ENCODE measurements at places on chromosomes 1 and 21.

GRCh38 chr1:33349081-33349759 lies 28.3 kb upstream of the A3GALT2 start:
- DNase-seq, result no peak

GRCh38 chr1:109113590-109114341 lies at the start of gene ELAPOR1:
Gene ELAPOR1 (plus strand): TSS chr1:109114115. CDS start chr1:109114184, 69 bp downstream.
- no peak for DNase-seq

GRCh38 chr1:58994664-58995063 lies 210.8 kb upstream of the JUN start:
- no peak for DNase-seq

GRCh38 chr1:52665006-52665941 lies 32.3 kb downstream of the SHISAL2A start:
- DNase-seq, result no peak

DNA sequence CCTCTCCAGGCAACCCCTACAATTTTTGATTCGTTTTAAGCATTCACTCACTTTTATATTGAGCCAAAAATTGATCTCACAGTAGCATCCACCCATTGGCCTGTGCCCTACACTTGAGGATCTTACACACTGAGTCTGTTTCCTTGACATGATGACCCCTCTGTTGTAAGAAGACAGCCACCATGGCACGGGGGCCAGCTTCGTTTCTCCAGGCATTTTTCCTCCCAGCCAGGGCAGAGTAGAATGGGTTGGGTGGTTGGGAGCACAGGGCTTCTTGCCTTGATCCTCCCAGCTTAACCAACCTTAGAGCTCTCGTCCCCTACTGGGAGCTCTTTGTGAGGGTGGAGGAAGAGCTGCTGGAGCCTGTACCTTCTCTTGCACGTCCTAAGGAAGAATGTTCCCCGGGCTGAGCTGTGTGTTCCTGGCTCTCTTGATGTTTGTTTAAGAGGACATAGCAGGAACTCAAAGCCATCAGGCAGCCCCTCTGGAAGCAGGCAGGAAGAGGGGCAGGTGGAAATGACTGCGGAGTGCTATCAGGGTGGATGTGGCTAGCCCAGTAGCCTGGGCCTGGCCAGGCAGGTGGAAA lies 213.2 kb upstream of the TMEM51 start:
- no peak for DNase-seq

DNA sequence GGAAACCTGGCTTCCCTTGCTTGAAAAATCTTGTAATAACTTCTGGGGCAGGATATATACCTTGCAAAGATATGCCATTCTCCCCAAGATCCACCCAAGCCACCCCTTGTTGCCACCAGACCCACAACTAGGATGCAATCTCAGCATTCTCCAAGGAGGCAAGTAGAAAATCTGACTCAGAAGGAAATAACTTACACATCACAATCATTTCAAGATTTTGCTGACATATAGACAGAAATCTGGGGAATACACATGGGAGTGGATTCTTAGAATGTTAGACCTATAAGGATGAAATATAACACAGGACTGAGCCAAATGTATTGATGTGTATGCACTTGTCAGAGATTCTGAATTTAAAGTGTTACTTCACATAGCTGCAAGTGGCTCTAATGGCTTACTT lies 14.8 kb upstream of the ZDHHC18 start:
- DNase-seq, result no peak

DNA sequence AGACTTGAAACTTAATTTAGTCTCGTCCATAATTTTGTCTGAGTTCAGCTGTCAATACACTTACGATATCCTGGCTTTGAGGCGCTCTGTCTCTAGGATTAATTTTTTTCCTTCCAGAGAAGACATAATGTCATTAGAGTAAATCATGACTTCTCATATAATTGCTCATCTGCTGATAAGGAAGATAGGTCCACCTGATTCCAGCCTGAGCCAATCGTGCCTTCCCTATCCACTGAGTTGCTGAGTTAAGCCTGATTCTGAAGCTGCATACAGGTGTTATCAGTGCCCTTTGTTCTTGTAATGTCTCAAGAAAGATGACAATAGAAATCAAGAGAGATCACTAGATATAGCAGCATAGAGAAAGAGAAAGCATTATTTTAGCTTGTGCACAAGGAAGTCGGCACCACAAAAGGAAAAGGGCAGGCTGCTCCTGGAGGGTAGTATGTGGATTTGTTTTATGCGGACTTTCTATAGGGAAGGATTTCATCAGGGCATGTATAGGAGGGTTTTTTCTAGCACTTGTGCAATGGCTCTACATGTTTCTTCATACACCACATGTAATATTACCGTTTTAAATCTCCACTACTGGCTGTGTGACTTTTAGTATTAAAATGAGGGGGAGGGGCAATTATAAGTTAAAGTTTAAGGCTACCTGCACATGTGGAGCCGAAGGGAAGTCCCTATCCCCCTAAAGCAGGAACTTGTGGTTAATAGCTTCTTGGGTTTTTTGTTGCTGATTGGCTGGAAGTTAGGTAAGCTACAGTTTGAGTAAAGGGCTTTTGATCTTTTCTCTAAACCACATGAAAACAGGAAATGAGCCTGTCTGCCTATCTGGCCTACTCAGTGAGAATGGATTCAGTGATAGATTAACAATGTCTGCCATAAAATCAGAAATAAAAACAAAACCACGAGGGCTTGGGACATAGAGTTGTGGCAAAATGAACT lies 133.4 kb downstream of the PLPPR5 start:
- no peak for DNase-seq

DNA sequence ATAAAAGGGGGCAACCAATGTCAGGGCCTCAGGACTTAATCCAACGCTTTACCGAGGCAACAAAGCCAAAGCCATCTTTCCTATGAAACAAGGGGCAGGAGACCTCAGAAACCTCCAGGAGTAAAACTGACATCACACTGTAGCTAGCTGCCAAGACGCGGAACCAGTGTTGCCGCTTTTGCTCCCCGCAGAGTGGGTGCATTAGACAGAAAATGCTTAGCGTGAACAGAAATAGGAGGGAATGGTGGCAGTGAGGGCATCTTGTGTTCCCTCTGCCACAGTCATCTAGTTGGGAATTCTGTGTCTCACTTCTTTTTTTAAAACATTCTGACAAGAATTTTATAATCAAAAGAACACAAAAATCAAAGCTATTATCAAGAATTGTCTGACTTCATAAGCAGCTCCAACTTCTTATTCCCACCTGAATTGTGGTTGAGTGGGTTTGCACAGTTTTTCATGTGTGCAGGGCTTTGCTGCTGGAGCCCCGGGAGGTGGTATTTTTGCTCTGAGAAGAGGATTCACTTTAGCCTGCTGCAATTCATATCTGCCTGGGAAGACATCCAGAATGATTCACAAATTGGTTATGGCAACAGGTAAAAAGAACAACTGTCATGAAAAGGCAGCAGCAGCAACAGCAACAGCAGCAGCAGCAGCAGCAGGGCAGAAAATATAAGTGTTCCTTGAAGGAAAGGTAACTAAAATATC lies 82.2 kb upstream of the DIRAS3 start:
- no peak for DNase-seq

- DNase-seq, result peak; percentile 7
Measured at GRCh38 chr1:199490769-199491527, 536.6 kb upstream of the NR5A2 start.

GRCh38 chr1:173213665-173214064 lies 6.5 kb upstream of the TNFSF4 start:
- DNase-seq, result no peak

DNA sequence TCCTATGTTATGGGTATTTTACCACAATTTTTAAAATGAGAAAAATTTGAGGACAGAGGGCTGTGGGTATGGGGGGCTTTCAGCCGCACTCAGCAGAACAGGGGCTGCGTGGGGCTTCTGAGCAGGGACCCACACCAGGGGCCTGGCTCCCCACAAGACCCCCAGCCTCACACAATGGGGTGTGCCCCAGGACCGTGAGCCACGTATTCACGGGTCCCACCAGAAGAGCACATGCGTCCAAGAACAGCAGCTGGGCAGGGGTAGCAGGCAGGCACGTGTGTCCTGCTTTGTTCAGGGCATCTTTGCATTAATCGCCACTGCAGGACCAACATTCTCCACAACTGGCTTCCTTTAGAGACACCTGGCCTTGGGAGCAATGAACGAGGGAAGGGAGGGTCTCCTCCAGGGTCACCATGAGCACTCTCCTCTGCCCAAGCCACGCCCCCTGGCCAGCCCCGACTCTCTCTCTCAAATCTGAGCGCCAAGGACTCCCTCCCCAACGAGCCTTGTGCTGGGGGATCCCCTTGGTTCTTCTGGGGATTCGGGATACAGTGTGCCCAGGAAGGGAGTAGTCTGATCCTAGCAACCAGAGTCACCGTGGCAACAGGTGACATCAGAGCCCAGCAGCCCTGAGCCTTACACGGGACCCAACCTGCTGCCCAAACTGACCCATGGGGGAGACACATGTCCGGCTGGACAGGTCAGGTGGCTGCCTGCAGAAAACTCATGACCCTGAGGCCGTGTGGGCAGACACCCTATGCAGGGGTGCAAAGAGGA lies 7.4 kb upstream of the ARF1 start:
- DNase-seq, result no peak

- no peak for DNase-seq
Measured at GRCh38 chr1:6154525-6155319, 25.4 kb downstream of the CHD5 start.

DNA sequence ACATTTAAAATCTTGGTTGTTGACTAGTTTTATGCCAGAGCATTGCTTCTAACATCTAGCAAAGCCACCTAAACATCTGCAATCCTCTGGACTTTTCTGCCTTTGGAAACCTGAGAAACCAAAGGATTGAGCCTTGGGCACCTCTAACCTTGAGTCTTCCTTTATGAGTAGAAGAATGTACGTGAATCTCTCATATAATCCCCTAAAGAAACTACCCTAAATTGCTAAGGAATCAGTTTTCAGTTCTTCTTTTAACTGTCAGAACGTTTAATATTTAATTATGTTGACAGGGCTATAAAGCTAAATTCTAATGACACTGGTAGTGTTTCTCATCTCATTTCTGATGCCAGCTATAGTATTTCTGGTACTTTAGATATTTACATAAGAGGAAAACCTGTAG lies 997.3 kb downstream of the AMY1C start:
- DNase-seq, result no peak

DNA sequence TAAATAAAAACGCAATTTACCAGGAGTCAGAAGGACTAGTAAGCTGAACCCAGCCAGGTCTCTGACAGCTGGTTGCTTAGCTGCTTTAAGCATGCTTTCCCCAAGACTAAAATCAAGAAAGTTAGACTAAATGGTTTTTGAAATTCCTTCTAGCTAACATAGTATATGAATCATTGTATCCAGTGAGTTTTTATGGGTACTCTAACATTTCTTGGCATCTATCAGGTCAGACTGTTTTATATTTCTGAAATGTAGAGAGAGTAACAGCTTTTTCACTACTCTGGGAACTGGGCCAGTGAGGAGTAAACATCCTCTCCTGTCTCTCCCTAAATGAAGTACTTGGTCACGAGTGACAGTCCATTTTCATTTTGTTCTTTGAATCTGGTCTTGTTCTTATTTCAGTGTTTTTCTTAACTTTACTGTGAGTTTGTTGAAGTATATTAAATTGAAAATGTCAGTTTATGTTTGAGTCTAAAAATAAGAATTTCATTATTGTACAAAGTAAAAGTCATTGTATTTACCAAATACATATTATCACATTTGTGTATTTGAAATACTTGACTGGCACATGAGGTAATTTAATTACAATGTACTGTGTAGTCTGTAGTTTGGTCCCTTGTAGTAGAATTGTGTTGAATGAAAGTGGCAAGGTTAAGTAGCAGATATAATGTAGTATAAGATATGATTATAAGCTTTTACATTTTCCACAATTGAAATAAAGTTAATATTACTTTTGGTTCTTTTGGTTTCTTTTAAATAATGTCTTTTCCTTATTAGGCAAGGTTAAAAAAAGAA lies 47.6 kb downstream of the PKN2 start:
- DNase-seq, result peak; percentile 91

DNA sequence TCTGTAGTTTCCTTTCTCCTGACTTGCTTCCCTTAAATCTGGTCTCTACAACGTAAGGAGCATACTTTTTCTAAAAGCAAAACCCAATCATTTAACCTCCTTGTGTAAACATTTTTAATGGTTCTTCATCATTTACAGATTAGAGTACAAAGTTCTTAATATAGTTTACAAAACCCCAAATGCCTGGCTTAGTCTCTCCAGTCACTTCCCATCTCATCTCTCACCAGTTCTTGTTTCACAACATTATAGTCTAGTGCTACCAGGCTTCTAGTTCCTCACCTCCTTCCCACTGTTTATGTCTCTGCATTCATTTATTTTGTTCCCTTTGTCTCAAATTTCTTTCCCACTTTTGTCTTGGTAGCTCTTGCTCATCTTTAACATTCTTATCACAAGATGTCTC lies 168.4 kb downstream of the FASLG start:
- no peak for DNase-seq

DNA sequence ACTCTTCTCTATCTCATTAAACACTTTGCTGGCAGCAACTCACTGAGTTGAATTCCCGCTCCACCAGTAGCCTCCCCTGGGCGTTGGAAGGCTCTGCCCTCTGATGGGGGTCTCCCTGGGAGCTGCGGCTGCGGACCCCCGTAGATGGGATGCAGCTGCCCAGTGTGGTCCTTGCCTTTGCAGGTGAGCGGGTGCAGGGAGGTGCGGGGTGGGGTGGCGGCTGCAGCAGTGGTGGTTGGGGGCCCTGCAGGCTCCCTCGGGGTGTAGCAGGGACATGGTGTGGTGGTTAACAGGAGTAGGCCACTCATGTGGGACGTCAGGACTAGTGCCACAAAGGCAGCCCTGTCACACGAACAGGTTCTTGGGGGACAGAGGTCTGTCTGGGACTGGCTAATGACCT lies 42.0 kb downstream of the GALNT2 start:
- no peak for DNase-seq

- no peak for DNase-seq
Measured at GRCh38 chr1:200527670-200528069, 92.9 kb downstream of the KIF14 start.

DNA sequence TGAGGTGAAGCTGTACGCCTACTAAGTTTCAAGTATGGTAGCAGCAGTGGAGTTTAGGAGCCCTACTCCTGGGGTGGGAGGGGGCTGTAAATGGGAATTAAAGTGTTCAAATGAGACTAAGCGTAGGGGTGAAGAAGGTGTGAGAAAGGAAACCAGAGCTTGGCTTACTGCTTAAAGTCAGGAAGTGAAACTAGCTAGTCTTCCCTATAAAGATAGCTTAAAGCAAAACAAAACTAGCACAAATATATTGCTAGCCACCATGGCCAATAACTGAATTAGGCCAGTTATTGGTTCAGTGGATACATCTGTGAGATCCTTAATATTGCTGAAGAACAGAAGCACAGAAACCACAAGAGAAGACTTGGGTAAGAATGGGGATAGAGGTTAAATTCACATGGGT lies 492.2 kb upstream of the PKN2 start:
- no peak for DNase-seq

- DNase-seq, result no peak
Measured at GRCh38 chr1:60071296-60071695, 2.3 kb downstream of the C1orf87 start.

DNA sequence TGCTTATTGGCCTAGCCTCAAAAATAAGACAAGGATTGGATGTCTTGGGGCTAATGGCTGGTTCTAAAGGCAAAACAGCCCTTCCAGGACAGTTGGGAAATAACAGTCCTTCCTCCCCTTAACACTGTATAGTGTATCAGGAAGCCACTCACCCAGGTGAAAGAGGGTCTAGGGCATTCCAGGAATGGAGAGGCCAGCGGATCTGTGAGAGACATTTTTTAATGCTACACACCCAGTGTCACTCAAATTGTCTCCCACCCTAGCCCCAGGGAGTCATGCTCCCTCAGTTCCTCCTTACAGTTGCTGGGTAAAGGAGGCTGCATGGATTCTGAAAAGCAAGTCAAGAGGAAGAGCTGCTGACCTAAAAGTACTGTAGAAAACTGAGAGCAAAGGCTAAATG lies 24.1 kb upstream of the EXO1 start:
- no peak for DNase-seq

- DNase-seq, result no peak
Measured at GRCh38 chr1:63802109-63802508, 28.3 kb downstream of the ROR1 start.
